ENCODE measurements at places on chromosomes 4 and X.

DNA sequence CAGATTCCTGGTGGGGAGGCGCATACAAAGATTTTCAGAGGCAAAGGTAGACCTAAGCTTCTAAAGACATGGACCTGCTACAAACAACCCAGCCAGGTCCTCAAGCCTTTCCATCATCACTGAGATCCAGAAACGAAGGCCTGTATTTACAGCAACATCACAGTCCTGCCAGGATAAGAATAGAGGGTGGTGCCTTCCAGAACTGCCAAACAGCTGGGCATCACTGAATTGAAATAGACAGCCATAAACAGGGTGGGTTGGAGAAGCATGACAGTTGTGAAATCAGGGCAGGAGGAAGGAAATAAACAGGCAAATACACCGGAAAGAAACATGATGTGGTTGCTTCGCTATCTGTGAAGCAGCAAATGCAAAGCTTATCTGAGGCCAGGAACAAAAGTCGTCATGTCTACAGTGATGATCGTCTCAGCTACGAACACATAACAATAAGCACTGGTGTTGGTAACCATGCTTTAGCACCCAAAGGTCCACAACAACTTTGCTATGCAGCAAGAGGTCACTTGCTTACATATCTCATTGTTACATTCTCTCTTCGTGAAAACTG lies 6.7 kb upstream of the TMEM154 start:
- DNase-seq, result no peak

DNA sequence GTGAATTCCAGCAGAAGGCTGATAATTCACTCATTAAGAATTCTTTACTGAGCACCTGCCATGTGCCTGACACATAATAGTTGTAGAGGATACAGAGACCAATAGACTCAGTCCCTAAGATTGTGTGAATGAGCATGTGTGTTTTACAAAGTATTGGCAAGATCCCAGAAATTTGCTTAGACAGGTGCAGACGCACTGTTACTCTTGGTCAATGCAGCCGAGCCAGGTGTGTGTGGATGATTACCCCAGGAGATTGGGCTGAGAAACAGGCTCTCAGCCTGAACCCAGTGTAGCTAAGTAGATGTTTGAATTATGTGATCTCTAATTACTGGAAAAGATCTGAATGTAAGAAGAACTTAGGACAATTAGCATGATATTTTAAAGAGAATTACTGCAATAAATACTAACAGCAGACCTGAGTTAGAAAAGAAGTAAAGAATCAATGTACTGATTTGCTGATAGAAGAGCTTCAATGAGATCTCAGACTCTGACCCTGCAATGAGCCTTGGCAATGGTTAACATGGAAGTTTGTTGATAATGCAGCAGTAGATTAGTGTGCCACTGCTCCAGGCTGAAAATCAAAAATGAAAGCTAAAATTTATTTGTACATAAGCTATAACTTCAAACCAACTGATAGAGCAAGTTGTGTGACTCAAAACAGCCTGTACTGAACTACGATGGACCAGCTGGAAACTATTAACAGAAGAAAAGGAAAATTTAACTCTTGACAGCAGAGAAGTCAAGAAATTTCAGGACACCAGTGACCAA lies 32.2 kb upstream of the NDST4 start:
- no peak for DNase-seq

DNA sequence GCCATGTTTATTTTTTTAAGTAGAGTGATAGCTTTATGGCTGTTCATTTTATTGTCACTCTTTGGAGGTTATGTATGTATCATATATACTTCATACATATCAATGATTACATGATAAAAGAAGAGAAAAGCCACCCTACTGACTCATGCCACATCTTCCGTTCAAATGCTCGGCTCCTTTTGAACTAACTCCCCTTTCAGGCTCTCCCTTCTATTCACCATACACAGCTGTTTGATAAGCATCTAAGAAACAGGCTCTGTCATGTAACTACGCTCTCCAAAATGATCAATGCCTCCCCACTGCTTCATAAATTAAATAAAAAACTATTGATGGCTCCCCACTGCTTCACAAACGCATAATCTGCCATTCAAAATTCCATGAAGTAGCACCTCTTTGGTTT lies 89.4 kb downstream of the SEL1L3 start:
- DNase-seq, result no peak

DNA sequence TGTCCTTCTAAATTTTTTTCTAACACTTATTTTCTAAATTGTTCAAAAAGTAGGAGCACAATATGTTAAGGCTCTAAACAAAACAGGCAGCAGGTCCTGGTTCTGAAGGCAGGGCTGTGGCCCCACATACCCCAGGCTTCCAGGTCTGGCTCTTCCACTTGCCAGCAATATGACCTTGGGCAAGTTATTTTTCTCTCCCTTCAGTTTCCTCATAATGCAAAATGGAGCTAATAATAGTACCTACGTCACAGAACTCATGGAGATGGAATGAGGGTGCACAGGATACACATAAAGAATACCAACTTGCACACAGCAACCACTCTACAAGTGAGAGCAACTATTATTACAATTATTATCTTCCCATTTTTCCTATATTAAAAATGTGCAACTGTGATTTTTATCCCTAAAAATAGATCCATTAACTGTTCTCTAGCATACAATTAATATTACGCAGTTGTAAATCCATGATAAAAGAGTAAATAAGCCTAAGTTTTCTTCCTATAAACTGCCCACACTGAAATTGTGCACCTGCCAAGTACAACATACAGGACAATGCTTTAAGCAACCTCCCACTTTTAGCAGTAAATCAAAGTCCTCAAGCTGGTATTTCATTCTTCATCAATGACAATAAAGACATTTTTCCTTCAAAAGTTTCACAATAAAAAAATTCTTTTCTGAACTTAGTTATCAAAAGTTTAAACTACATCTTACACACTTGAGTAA lies 27.0 kb downstream of the OTUD4 start:
- no peak for DNase-seq

DNA sequence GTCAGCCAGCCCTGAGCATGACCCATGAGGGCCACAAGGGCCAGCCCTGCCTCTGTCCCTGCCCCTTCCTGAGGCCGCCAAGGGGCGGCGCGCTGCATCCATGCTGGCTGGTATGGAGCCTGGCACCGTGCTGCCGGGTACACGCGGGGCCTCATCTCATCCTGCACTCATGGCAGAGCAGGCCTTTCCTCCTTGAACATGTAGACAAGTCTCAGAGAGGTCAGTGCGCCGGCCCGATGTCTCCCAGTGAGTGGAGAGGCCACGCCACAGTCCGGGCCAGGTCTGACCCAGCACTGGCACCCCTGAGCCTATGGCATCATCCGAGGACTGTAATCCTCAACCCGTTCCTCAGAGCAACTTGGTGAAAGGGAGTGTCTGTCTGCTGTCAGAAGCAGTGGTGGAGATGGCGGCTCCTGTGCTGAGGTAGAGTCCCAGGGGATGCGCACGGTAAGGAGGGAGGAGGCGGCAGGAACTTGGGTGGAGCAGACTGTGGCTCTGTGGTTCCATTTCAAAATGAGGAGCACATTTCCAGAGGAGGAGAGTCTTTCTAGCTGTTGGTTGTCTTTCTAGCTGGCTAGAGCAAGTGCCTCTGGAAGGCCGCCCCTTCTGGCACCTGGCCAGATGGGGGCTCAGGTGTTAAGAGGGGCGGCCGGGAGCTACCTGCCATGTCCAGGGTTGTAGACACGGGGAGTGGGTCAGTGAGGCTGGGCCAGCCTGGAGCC lies 32.8 kb downstream of the TRMT44 start:
- no peak for DNase-seq

Data from activated CD8-positive, alpha-beta T cell treated with anti-CD3 and anti-CD28 coated beads for 36 hours (primary cell).